Ammon's horn (tissue), 1 donor: ENCODE measurements at places on chromosomes 3 and 15.

GRCh38 chr15:71571641-71572040 lies 238.7 kb upstream of the NR2E3 start:
- no peak for DNase-seq

DNA sequence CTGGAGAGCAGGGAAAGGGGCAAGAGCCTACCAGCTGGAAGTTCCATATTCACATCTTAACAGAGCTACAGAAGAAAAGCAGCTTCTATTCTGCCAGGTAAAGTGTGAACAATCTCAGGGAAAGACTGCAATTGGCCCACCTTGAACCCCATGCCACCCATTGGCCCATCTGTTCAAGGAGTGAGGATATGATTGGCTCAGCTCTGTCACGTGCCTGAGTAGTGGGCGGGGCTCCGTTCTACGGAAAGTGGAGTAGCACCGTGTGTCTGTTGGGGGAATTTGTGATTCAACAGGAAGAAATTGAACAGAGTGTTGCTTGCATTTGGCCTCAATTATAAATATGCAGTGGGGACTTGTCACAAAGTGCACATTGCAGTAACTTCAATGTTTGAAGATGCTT lies 81.8 kb downstream of the MINAR1 start:
- DNase-seq = no peak

DNA sequence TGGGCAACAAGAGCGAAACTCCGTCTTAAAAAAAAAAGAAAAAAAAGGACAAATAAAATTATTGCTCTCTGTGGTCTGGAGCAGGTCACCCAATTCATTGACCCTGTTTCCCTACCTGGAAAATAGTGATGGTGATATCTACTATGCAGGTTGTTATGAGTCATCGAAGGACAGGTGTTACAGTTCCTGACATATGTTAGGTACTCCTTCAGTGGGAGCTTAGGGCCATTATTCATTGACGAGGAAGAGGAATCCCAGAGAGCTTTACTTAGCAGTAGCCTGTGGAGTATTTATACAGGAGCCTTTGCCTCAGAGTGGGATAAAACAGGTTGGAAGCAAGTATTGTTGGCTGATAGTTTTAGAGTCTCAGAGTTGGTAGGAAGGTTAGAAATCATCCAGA lies 74.5 kb downstream of the SLC7A14 start:
- no peak for DNase-seq

DNA sequence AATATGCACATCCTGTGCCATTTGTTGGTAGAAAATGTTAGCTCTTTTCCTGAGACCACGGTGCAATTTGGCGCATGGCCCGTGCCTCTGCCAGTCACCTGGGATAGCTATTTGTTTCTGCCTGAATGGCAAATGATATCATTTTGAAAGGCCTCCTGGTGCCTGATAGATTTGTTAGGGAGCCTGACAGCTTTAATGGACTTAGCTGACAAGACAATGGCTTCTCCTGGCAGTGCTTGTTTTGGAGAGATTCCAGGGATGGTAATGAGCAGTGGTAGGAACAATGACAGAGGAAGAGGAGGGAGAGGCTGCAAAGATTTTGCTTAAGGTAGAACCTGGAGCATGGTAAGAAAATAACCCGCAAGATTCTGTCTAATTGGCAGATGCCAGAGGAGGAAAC lies 268.5 kb downstream of the CLSTN2 start:
- no peak for DNase-seq

DNA sequence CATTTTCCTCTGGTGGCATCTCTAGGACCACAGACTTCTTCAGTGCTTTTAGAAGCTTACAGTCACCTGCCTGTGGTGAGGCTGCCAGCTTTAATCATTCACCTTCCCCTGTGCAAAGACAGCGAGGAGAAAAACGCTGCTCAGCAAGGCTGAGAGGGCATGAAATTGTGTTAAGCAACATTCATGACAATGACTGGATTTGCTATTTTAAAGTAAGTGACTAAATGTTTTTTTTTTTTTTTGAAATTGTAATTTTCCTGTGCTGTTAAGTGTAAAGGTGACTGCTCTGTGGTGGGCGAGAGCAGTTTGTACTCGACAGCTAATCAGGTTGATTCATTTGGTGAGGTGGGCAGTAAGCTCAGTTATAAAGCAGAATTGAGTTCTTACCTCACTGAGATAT lies 240.4 kb downstream of the NSUN3 start:
- no peak for DNase-seq
